NCI-H1417 treated with DMSO at 0.1 percent for 48 hours (cell line): ENCODE measurements at places on chromosomes 3 and 15.
A peak's percentile ranks its signal among the peaks of the same experiment; 100 is the strongest.

DNA sequence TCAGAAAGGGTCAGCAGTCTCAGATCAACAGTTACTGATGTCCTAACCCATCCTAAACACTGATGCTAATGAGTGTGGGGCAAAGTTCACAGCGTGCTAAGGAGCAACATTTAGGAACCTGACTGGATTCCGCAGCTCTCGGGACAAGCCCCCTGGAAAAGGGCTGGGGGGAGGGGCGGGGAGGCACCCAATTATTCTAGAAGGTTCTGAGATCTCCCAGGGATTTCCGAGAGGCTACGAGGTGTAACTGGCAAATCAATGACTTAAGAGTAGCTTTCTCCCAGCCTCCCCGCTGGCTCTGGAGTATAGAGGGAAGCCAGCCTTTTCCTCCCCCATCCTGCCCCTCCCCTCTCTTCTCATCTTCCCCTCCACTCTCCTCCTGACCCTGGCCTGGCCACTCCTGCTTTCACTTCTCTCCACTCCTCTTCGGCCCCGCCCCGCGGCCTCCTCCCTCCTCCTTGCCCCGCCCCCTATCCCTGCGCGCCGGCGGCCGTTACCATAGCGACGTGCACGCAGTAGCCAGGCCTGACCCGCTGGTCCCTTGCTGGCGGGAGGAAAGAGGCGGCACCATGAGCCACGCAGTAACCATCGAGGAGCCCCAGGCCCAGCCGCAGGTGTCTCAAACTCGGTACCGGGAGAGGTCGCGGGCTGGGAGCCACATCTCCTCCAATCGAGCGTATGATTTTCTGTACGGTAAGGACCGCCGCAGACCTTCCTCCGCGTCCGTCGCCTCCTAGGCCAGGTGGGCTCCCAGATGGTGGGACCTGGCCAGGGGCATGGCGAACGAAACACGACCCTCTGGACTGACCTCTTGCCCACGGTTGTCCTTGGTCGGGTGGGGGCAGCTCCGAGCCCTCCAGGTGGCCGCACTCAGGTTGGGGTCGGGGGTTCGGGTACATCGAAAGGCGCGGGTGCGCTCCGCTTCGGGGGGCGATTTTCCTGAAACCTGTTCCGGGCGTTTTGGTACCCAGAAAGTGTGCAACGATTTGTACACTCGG, at the start of gene CFAP91:
Gene CFAP91, plus strand, starts transcription at position 493 of the 998 bp plus-strand sequence. Its CDS starts 77 bp downstream, at position 570.
- peak; percentile 80 for DNase-seq

GRCh38 chr15:49848282-49848724, 227.5 kb downstream of the DTWD1 start:
- no peak for DNase-seq

- DNase-seq, result no peak
Measured at GRCh38 chr3:71102111-71102983, 481.2 kb downstream of the FOXP1 start.

- DNase-seq, result no peak
Measured at GRCh38 chr15:53739651-53740050, 19.8 kb downstream of the WDR72 start.

- no peak for DNase-seq
Measured at GRCh38 chr3:112415390-112415789, 82.4 kb downstream of the CD200 start.

DNA sequence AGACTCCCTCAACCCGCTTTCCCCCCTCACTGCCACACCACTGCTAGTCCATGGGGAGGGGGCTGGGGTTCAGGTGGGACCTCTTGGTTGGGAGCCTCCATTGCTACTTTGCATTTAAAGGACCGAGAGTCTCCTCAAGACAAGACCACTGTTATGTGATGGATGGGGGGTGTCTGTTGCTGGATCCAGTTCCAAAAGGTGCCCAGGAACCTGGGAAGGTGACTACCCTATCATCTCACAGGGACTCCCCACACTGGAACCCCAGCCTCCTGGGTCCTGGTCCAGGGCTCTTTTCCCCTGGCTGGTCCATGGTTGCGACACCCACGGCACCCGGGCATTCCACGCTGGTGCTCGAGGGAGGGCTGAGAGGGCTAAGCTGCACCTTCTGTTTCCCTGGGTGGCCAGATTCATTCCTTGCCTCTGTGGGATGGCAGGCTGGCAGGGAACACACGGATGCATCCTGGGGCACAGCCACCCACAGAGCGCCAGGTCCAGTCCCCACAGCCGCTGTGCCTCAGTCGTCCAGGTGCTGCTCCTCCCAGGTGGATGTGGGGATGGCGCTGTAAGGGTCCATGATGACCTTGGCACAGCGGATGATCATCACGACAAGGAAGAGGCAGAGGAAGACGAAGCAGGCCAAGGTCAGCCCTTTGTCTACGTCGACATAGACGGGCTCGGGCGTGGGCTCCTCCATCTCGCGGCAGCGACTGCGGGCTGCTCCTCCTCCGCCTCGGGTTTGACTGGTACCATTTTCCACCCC, 48.6 kb downstream of the FAH start:
- DNase-seq, result no peak

DNA sequence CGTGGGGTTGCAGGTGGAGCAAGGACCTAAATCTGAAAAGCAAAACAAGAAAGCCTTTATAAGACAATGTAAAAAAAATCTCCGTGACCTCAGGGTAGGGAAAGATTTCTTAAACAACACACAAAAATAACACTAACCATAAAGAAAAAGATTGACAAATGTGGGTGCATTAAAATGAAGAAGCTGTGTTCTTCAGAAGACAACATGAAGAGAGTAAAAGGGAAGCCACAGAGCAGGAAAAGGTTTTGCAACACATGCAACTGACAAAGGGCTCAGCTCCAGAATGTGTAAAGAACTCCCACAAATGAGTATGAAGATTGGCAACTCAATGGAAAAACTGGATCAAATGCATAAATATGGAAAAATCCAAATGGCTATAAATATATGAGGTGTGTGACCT, 74.2 kb downstream of the MAGEF1 start:
- no peak for DNase-seq

DNA sequence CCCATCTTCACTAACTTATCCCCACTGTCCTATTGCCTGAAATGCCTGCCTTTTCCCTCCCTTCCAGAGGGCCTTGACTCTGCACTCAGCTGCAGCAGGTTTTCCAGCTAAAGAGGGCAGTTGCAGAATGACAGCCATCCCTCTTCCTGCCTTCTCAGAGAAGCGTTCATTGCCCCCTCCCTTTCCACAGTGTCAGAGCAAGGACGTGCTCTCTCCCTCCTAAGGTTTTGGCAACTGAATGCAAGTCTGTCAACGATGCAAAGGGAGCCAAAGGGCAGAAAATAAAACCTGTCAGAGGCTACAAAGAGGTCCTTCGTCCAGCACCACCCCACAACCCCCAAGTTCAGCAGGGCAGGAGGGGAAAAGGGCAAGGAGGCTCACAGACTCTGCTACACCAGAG, 230.1 kb upstream of the THBS1 start:
- DNase-seq, result no peak

DNA sequence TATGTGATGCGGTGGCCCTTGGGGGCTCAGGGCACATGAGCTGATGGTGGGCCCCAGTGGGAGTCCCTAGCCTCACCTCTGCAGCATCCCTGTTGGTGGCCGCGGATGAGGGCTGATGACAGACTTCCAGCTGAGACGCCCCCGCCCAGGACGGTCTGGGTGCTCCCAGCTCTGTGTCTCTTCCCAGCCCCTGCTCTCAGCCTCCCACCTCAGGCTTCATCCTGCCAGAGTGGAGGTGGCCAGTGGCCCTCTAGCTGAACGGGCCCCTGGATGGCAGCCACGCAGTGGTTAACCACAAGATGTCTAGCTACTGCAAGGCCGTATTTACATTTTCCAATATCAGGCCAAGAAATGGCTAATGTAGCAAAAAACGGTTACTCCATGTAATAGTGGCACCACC, 205.3 kb upstream of the LINGO1 start:
- DNase-seq, result no peak

- DNase-seq, result no peak
Measured at GRCh38 chr15:23954931-23955330, 267.8 kb upstream of the NDN start.

DNA sequence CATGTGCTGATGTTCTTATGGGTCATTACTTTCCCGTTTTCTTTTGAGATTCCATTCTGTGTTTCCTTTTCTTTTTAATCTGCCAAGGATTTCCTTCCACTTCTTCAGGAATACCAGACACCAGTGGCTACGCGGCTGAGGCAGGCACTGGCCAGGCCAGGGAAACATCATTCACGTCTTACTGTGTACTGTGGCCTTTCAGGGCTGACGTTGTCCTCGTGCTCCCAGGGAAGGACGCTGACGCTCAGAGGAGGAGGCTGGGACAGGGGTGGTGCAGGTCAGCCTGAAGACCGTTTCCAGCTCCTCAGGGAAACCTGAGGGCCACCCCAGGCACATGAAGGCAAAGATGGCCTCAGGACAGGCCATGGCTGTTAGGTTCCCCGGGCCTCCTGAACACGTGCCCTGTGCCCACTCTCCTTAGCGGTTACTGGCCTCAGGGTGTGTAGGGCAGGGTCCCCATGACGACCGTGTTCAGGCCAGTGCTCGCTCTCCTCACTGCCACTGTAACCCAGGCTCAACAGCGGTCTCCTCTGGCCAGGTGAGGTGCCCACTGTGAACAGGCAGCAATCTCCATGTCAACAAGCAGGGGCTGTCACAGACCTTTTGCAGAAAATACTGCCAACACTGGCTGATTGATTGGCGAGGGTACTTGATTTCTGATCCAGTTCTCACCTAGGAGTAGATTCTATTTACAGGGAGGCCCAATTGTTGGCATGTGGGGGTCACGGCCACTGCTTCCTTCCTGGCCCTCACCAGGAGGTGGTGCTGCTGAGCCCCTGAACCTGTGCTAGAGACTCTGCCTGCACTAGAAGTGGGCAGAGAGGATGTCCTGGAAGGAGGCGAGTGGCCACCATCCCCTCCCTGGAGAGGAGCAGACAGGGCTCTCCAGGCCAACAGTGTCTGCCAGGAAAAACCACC, 169.5 kb downstream of the ATP10A start:
- DNase-seq, result no peak

DNA sequence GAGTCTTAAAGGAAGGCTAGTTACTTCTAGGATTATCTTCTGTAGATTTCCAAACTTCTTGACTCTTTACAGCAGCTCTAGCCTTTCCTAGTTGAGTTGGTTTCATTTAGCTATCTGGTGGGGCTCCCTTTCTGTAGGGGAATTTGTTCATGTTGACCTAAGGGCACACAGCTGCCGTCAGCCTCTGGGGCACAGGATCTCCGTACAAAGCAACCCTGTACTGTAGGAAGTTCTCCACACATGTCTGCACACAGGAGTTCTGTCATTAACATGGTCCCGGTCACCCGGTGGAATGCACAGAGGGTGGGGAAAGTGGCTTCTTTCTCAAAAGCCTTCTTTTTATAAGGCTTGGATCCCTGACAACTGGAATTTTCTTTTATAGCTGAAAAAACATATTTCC, 88.7 kb upstream of the TNIK start:
- no peak for DNase-seq

DNA sequence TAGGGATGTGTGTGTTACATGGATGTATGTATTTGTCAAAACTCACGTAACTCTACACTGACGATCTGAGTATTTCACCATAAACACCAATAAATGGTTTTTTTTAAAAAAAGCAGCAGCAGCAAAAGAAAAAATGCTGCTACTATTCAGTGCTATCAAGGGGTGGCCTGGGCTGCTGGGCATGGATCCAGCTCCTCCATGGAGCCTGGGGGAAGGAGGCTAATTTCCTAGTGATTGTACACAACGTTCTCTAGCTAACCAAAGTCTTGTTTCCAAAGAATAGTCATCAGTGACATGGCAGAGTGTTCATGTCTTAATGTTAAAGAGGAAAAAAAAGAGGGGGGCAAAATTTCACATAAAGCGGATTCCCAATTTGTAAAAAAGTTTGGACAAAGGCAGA, 29.0 kb downstream of the POMGNT2 start:
- no peak for DNase-seq

GRCh38 chr3:59444294-59444671, 394.5 kb upstream of the CFAP20DC start:
- DNase-seq, result no peak

- DNase-seq, result peak; percentile 53
Measured at GRCh38 chr3:157159037-157159761, 748 bp downstream of the CCNL1 start.

DNA sequence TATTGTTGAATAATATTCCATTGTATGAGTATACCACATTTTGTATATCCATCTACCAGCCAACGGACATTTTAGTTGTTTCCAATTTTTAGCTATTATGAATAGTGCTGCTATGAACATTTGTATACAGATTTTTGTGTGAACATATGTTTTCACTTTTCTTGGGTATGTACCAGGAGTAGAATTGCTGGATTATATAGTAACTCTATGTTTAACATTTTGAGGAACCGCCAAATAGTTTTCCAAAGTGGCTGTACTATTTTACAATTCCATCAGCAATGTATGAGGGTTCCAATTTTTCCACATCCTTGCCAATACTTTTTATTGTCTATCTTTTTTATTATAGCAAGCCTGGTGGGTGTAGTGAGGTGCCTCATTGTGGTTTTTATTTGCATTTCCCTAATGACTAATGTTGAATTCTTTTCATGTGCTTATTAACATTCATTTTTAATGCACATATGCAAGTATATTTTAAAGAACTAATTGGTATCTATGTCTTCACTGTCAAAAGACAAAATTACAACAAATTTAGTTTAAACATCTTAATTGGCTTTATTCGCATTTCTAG, 77.5 kb upstream of the PIAS1 start:
- no peak for DNase-seq

DNA sequence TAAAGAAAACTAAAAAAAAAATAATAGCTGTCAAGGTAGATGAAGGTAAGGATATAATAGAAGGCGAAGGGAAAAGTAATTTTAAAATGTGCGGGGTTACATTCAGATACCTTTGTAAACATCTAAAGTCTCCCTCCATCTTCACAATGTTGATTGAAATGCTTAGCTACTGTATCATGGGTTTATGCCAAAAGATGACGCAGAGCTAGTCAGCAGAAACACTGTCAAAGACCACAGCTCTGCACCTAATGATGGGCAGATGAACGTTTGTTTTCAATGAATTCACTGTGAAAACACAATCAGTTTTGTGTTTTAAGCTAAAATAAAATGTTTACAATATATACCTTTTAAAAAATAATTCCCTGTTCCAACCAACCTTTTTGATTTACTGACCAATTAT, 61.2 kb downstream of the RFTN1 start:
- no peak for DNase-seq

- DNase-seq, result no peak
Measured at GRCh38 chr15:64894395-64895056, 17.2 kb upstream of the ANKDD1A start.
